ENCODE measurements at places on chromosomes 5 and 9.

GRCh38 chr5:157248821-157249470 is 17.0 kb upstream of the CYFIP2 start:
- DNase-seq: no peak

DNA sequence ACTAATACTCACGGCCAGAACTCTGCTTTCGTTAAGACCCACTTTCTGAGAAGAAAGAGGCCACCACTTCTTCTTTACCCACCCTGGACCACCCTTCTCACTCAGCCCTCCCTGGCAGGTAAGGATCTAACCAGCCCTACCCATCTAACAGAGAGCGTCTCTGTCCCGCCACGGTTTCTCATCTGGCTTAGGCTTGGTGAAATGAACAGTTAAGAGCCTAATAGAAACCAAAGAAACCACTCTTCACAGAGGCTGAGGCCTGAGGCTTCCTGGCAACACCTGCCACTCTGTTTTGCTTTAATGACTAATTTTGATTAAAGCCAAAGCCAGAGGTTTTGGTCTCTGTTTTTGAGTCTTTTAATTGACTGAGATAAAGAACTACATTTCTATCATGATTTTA is 354.1 kb upstream of the SLC30A5 start:
- DNase-seq: no peak

DNA sequence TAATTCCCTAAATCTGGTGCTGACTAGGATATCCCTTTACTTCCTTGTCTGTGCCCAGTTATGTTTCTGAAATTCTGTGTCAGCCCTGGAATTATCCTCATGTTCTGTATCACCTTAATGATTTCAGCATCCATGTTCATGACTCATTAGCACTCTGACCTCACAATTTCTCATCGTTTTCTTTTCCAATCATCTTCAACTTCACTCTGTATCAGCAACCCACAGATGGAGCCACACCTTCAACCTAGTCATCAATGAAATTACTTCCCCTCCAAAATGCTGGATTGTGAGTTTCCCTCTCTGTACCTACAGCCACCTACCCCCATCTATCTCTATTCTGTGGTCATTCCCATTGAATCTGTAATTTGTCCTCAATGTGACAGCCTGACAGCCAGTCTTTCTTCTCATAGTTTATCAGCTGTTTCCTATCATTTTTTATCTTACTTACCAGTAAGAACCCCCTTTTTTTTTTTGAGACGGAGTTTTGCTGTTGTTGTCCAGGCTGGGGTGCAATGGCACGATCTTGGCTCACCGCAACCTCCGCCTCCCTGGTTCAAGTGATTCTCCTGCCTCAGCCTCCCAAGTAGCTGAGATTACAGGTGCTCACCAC is 3.1 kb upstream of the IL6ST start:
- no peak for DNase-seq

DNA sequence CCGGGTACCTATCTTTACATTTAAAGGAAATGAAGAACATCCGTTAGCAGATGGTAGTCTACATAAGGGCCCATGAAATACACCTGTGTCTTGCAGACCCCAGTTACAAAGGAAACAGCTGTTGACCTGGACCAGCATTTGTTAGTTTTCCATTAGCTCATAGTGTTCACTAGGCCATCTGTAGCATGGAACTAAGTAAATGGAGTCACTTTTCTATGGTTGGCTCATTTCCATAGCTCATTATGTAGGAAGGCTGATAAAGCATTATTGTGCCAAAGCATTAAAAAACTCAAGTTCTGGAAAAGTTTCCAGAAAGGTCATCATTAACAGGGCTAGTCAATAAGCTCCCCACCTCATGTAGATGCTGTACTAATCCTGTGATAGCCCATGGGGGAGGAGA is 62.1 kb downstream of the PCSK1 start:
- DNase-seq: no peak

DNA sequence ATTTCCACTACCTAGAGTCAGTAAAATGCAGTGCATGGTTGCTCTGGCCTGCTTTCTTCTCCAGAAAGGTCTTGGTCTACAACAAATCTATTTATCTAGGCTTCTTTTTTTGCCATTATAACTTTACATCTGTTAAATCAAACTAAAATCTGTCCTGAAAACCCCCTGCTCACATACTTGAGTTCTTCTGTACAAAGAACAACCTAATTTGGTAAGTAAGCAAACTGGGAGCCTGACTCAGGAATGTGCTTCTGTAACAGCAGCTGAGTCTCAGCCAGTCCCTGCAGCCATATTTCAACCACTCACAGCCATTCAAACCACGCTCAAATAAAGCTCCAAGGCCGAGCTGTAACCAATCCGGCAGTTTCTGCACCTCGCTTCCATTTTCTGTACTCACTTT is 95.8 kb downstream of the PLPP1 start:
- DNase-seq: no peak

GRCh38 chr9:28951945-28952344 is 1378.7 kb upstream of the C9orf72 start:
- no peak for DNase-seq

DNA sequence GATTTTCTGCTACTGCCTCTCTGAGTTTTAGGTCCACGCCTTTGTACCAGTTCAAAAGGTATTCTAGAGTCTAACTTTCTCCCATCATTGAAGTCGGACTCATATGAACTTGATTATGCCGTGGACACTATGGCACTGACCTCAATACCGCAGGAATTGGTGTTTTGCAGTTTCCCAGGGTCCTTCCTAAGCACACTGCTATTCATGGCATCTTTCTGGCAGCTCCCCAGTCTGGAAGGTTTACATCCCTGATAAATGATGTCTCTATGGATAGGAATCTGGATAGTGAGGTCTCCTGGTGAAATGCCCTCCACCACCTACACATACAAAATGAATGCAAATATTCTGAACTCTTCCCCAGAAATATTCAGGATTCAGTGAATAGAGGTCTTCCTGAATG is 422.2 kb downstream of the CTNND2 start:
- no peak for DNase-seq

DNA sequence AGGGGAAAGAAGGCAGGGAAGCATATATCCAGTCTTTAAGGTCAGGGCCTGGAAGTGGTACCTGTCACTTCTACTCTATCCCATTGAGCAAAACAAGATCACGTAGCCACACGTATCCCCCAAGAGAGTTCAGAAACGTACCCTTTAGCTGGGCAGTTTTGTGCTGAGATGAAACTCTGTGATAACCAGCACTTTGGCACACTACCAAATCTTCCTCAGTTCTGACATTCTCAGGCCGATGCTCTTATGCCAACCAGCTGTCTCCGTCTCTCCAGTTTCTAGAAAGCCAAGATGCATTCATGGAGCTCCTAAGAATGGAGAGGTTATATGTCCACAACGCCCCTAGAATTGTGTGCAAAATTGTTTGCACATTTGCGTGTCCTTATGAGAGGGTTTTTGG is 176.6 kb upstream of the MSX2 start:
- no peak for DNase-seq

DNA sequence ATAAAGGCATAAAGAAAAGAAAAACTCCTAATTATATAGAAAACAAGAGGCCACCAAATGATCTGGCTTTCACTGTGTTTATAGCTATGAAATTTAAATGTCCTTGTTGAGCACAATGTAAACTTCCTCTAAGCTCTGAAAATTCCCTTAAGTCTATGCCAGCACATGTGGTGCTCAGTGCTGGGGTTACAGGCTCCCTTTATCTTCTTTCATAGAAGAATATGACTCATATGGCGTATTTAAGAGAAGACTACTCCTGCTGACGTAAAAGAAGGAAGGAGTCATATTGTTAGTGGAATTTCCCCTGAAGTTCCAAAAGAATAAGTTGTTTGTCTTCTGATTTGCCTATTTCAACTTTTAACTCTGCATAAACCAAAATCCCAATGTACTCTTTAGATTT is 30.4 kb downstream of the RNF145 start:
- DNase-seq: no peak

GRCh38 chr5:120388016-120388781 is 75.9 kb upstream of the PRR16 start:
- DNase-seq: peak; percentile 48

- no peak for DNase-seq
Measured at GRCh38 chr5:107213025-107213424, 457.7 kb downstream of the EFNA5 start.

DNA sequence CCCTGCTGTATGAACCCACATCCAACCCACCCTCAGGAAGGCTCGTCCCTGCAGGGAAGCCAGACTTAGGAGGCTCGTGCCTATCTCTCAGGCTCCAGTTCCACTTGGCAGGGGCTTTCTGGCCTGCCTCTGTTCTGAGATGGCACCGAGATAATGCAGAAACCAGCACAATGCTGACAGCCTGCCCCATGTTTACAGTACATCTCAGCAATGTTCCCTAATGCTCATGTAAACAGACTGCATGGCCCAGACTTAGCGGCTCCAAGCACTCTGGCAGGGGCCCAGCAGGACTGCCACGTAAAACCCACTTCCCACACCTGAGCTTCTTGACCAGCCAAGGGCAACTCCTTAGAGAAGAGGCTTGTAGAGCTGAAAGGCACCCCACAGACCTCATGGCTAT is 499.5 kb upstream of the BRINP1 start:
- no peak for DNase-seq

GRCh38 chr5:176578391-176578808 is 29.3 kb downstream of the CDHR2 start:
- DNase-seq: no peak

- DNase-seq: no peak
Measured at GRCh38 chr5:146337264-146337904, 1.3 kb upstream of the POU4F3 start.

DNA sequence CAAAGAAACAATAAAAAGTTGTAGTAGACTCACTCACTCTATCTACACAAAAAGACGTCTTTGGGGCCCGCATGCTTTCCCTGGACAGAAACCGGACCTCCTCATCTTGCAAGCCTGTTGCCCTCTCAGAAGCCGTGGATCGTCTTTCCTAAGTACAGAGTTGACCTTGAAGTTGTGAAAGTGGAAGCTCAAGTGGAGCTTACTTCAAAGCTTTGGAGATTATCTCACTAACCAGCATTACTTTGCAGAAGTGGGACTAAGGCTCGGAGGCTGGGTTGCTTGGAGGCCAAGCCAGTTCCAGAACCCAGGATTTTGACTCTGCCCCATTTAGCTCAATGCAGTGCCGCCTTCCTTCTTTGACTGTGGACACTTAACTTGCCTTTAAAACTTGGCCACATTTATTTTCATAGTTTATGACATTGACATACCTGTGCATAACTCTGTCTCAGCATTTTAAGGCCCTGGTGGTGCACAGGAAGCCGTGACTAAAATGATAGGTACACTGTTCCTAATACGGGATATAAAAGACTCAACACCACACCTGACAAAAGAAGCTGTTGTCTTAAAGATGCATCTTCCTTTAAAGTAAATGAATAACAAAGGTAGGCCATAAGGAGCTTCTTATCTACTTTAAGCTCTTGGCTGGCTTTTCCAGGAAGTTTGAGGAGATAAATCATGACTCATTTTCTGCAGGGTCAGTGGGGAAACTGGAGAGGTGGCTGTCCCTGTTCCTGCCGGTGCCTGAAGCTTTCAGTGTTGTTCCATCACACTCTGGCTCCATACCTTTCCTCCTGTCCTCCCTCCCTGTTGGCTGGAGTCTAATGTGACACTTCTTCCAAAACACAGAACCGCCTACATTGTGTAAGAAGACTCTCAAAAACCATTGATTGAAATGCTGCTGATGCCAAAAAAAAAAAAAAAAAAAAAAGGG is 10.7 kb downstream of the SLC25A25 start:
- DNase-seq: no peak

- DNase-seq: no peak
Measured at GRCh38 chr5:37831821-37832534, 7.9 kb downstream of the GDNF start.

GRCh38 chr5:150121448-150122157 is 34.0 kb downstream of the PDGFRB start:
- DNase-seq: no peak

DNA sequence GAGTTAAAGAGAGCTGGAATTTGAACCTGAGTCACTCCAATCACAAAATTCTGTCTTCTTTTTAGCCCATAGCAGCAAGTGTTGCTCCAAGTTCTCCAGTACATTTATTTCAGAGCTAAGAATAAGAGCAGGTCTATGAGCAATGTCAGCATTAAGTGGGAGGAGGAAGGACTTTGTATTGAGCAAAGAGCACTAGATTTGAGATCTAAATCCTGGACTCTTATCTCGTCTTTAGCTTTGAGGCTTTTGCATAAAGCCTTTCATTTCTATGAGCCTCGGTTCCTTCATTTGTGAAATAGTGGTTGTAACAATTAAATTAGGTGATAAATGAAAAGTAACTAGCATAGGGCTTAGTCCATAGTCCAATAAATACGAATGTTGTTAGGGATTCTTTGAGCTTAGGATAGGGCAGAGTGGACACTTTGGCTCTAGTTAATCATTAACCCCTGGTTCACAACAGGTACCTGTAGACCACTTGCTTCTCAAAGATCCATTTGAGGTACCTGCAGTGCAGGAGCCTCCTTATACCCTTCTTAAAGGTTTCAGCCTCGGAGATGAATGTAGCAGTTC is 464.1 kb upstream of the KLF4 start:
- no peak for DNase-seq

DNA sequence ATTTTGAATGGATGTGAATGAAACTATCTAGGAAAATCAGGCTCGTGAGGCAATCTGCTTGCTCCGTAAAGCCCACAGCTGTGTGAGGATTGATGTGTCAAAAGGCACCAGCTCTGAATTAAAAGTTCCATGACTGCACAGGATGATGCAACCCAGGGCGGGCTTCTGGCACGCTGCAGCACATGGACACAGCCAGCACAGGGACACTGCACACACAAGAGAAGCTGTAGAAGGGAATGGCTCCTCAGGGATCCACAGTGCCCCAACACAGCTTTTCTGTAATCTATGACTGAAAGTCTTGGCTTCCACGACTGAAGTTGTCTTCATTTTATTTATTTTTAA is 151.0 kb downstream of the GCNT1 start:
- no peak for DNase-seq

- no peak for DNase-seq
Measured at GRCh38 chr5:96408841-96409538, 24.1 kb downstream of the PCSK1 start.

DNA sequence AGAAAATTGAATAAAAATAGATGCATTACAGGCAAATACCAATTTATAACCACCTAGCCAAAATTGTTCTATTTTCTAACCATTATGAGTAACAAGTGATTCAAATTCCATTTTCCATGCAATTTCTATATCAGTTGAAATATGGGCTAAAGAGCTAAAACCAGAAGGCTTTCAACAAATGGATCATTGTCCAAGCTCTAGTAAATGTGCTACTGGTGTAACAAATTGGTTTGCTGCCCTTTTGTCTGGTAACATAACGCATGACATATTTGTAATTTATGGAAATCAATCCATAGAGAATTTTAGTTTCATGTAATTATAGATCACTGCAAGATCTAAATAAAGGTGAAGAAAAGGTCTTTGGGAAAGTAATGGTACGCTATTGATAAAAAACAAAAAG is 708.0 kb upstream of the GRAMD2B start:
- DNase-seq: no peak

- DNase-seq: no peak
Measured at GRCh38 chr9:28014212-28014611, 440.9 kb upstream of the C9orf72 start.

- no peak for DNase-seq
Measured at GRCh38 chr9:114611516-114612271, 603 bp downstream of the TMEM268 start.

- DNase-seq: no peak
Measured at GRCh38 chr9:78927099-78927940, 630.4 kb downstream of the PSAT1 start.

Data from SK-N-MC (cell line).